Activated naive CD4-positive, alpha-beta T cell treated with anti-CD3 and anti-CD28 coated beads, Interleukin-2, amount 50 U/mL, for 72 hours (primary cell): ENCODE measurements at places on chromosomes 5 and 9. TPM values are rescaled to one million over a fixed set of nuclear protein-coding genes. Genes with fewer than 3 reads are reported as not detected.

GRCh38 chr9:18473652-18474279, at the start of gene ADAMTSL1:
Gene ADAMTSL1, plus strand, starts transcription at chr9:18474153. Its CDS starts 80 bp downstream, at chr9:18474233.
- DNase-seq = no peak

- DNase-seq = no peak
Observed at GRCh38 chr9:102225841-102226441, 487.5 kb upstream of the GRIN3A start.

GRCh38 chr9:128635266-128636023, 21.2 kb downstream of the DYNC2I2 start:
- no peak for DNase-seq

The SH3RF2 gene
- not detected for total RNA-seq

The ROPN1L gene
- total RNA-seq = 0.18 TPM

The ADRB2 gene
- 1.1 TPM for total RNA-seq

GRCh38 chr5:143213851-143214363, 189.6 kb downstream of the NR3C1 start:
- no peak for DNase-seq

The SCGB3A1 gene
- total RNA-seq = not detected

DNA sequence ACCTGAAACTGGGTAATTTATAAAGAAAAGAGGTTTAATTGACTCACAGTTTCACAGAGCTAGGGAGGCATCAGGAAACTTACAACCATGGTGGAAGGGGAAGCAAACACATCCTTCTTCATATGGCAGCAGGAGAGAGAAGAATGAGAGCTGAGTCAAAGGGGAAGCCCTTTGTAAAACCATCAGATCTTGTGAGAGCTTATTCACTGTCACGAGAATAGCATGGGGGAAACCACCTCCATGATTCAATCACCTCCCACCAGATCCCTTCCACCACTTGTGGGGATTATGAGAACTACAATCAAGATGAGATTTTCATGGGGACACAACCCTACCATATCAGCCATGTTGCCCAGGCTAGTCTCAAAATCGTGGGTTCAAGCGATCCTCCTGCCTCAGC, 143.4 kb downstream of the FGF18 start:
- DNase-seq = no peak

The CYLC2 gene
- total RNA-seq = not detected

The F12 gene
- 2.2 TPM for total RNA-seq

DNA sequence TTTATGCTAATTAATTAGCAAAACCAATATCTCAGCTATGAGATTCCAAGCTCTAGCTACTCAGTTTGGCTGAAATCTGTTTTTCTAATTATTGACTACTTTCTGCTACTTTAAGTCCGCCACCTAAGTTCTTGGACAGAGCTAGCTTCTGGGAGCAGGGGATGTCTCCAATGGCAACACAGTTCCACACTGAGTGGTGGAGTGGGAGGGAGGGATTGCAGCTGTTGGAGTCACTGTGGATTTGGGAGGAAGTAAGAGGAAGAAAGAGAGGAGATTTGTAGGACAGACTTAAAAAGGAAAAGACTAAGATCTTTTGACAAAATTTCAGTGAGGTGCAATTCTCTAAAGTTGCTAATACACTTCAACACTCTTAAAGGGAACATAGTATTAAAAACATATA, 450.8 kb downstream of the NFIB start:
- no peak for DNase-seq

DNA sequence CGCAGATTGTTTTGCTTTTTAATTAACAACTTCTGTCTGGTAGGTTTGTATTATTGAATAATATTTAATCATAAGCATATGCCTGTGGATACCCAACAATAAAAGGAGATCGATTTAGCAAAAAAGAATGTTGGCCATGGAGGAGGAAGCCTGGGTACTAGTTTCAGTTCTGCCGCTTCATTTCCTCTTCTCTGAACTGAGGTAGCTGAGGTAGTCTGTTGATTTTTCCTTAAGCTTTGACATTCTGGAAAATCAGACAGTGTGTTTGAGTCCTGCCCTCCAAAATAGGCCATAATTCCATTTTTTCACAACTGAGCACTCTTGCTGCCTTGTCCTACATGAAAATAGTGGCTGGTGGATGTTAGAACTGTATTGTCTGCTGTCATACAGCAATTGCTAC, 6.0 kb upstream of the GPR21 start:
- DNase-seq = no peak

The LSM11 gene
- total RNA-seq = 9.1 TPM

- DNase-seq = no peak
Observed at GRCh38 chr5:68255305-68256120, 40.0 kb downstream of the PIK3R1 start.

- DNase-seq = no peak
Observed at GRCh38 chr9:134619448-134619982, 22.1 kb upstream of the COL5A1 start.

DNA sequence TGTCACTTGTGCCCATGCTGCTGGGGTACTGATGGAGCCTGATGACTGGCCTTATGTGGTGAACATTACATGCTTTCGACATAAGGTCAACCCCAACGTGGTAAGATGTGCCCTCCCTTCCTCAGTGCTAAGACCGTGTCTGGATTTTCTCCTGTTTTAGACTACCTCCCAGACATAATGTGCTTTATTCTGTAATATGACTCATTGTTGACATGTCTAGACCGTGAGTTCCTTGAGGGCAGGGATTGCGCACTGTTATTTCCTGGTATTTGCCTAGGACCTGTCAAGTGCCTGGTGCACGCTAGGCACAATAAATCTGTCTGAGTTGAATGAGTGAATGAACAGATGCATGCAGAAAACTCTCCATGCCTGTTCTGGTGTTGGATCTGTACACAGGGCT, 346.0 kb downstream of the KDM4C start:
- DNase-seq = no peak

GRCh38 chr9:93008457-93008856, 50.0 kb upstream of the SUSD3 start:
- no peak for DNase-seq

DNA sequence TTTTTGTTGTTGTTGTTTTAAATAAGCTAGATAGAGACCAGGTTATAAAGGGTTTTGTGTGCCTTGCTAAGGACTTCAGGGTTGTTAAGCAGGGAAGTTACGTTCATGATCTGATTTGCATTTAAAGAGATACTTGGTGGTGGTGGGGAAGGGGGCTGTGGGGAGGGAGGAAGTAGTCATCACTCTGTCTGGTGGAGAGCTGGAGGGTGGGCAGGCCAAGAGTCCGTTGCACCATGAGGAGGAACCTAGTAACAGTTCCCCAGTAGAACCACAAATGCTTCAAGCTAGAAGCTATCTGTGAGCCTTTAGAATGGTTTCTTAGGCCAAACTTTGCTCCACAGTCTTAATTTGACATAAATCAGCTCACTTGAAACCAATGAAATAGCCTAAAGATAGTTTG, 18.7 kb upstream of the ROPN1L start:
- no peak for DNase-seq

- no peak for DNase-seq
Observed at GRCh38 chr9:94507531-94508258, 47.2 kb upstream of the PCAT7 start.

The POC5 gene
- 17.2 TPM for total RNA-seq

The PCDHA11 gene
- total RNA-seq = not detected

The TMEM252 gene
- not detected for total RNA-seq

DNA sequence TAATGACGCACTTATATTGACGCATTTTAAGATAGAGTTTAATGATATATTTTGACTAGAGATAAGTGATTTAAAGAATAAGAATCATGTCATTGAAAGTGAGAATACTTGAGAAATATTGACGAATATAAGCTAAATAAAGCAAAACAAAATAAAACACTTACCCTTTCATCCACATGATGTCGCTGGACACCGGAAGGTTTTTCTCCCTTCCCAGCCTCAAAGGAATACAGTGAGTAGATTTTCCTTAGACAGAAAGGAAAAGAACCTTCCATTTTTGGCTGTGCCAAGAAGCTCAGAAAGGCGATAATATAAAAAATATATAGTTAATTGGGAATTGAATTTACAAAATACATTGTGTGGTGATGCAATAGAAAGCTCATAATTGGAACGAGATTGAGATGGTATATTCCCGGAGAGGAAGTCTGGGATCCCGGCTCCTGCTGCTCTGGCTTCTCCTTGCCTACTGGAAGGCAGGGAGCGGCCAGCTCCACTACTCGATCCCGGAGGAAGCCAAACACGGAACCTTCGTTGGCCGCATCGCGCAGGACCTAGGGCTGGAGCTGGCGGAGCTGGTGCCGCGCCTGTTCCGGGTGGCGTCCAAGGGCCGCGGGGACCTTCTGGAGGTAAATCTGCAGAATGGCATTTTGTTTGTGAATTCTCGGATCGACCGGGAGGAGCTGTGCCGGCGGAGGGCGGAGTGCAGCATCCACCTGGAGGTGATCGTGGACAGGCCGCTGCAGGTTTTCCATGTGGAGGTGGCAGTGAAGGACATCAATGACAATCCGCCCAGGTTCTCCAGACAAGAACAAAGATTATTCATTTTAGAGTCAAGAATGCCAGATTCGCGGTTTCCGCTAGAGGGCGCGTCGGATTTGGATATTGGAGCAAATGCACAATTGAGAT, at the start of gene PCDHA5:
Gene PCDHA5 (plus strand): TSS at position 239 of the 906 bp plus-strand sequence.
- DNase-seq = peak; percentile 36

DNA sequence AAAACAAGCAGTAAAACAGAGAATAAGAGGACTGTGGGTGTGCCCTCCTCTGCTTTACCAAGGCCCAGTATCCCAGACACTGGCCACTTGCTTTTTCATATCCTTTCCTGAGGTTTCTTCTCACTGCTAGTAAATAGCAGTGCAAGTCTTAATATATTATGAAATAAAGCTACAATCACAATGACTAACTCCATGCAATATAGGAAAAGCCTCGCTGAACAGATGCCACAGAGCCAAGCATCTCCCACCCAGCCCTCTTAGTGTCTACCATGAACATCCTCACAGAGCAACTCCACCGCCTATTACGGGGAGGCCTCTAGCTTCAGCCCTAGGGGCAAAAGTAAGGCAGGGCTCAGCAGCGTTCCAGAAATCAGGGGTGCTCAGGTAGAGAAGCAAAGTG, 130.7 kb upstream of the LHFPL2 start:
- DNase-seq = no peak

GRCh38 chr5:95919658-95920057, 42.0 kb downstream of the ELL2 start:
- no peak for DNase-seq

- no peak for DNase-seq
Observed at GRCh38 chr5:112064271-112064701, 307.3 kb upstream of the NREP start.

DNA sequence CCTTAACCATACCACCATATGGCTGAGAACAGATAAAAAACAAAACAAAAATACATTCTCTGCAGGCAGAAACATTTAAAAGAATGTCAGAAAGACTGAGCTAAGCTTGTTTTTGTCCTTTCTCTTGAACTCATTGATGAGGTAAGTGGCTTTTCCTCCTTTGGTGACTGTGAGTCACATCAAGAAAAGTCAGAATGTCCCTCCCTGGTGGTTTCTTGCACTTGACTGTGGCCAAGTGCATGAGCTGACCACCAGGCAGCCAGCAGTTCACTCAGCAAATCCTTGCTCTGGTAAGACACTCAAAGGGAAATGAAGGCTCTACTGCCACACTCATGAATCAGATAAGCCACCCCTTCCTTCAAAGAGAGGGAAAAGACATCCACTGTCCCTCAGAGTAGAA, 970.9 kb downstream of the TAF11L14 start:
- DNase-seq = no peak

DNA sequence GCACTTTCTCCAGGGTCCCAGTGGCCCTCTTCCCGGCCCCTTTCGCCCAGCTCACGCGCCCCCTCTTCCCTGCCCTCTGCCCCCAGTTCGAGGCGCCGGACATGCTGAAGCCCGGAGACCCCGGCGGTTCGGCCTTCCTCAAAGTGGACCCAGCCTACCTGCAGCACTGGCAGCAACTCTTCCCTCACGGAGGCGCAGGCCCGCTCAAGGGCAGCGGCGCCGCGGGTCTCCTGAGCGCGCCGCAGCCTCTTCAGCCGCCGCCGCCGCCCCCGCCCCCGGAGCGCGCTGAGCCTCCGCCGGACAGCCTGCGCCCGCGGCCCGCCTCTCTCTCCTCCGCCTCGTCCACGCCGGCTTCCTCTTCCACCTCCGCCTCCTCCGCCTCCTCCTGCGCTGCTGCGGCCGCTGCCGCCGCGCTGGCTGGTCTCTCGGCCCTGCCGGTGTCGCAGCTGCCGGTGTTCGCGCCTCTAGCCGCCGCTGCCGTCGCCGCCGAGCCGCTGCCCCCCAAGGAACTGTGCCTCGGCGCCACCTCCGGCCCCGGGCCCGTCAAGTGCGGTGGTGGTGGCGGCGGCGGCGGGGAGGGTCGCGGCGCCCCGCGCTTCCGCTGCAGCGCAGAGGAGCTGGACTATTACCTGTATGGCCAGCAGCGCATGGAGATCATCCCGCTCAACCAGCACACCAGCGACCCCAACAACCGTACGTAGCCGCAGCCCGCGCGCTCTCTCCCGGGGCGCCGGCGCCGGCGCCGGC, 1.0 kb downstream of the PRDM6 start:
- no peak for DNase-seq

- DNase-seq = no peak
Observed at GRCh38 chr5:123085638-123086286, 3.3 kb upstream of the PRDM6 start.

DNA sequence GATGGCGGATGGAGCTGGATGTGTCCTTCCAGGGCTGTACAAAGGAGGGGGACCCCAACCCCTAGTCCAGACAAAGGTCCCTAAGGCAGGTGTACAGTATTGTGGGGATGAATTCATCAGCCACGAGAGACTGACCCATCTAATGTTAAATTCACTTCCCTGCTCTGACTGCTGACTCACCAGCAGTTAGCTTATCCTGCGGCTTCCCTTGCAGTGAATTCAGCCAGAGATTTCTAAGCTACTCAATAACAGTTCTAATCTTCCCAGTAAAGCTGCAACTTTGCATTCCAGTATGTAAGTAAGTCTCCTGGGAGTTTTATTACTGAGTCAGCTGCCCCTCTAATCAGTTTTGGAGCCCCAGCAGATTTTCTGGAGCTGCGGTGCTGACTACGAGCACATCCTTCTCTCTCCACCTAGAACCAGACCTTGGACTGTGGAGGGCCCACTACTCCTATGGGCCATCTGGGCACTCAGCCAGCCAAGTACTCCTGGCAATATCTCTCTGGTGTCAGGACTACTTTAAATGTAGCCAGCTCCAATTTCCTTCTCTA, 16.1 kb downstream of the B4GALT1 start:
- DNase-seq = no peak

DNA sequence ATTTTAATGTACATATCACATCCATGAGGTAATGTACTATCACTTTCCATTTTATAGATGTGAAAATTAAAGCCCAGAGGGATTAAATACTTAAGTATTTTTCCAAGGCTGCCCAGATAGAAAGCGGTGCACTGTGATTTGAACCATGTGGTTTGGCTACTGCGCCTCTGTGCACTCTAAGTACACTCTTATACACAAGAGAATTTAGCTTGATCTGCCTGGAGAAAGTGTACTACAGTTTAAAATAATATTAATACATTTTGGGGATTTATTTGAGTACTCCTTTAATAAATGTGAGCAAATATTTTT, 360.4 kb upstream of the ACTBL2 start:
- no peak for DNase-seq

DNA sequence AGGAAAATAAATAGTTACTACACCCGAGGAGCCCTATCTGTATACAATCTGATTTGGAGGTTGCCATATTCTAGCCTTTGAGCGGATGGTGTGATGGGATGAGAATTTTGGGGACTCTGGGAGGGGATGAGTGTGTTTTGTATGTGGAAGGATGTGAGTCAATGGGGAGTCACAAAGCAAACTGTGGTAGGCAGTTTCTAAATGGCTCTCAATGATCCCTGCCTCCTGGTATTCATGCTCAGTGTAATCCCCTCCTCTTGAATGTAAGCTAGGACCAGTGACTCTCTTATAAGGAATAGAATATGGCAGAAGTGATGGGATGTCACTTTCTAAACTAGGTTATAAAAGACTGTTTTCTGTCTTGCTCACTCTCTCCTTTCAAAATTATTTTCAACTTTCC, 205.7 kb upstream of the RIOK2 start:
- DNase-seq = no peak
